ENCODE measurements at places on chromosomes 2 and 18. TPM values are rescaled to one million over a fixed set of nuclear protein-coding genes. Genes with fewer than 3 reads are reported as not detected.

The FAM237A gene
- not detected for total RNA-seq

The SOX11 gene
- 0.66 TPM for total RNA-seq

The METTL21A gene
- total RNA-seq = 11.3 TPM

The PRKD3 gene
- total RNA-seq = 80.0 TPM

The RIT2 gene
- total RNA-seq = not detected

The APCDD1 gene
- total RNA-seq = not detected

The NOSTRIN gene
- total RNA-seq = 0.11 TPM

The ITGA6 gene
- total RNA-seq = 263 TPM

The LOXHD1 gene
- not detected for total RNA-seq
